Cardiac muscle cell (in vitro differentiated cells and primary cell): ENCODE measurements at places on chromosomes 3 and 15. TPM values are rescaled to one million over a fixed set of nuclear protein-coding genes. Genes with fewer than 3 reads are reported as not detected.

CADM2 gene
- 0.30 and 0.40 TPM in 2 replicates for polyA plus RNA-seq

TP53BP1 gene
- polyA plus RNA-seq, result 41.0 and 41.1 TPM in 2 replicates

DAZL gene
- polyA plus RNA-seq, result 0.04 TPM in 1 of 2 replicates, not detected in the other

STXBP5L gene
- polyA plus RNA-seq, result 0.02 and 0.14 TPM in 2 replicates

UQCC5 gene
- polyA plus RNA-seq, result 64.7 and 89.3 TPM in 2 replicates

DNAH12 gene
- polyA plus RNA-seq, result 0.65 and 0.71 TPM in 2 replicates

- peak; percentile 47 for DNase-seq
Observed at GRCh38 chr15:33722005-33722672, 246.2 kb upstream of the CHRM5 start.

DNA sequence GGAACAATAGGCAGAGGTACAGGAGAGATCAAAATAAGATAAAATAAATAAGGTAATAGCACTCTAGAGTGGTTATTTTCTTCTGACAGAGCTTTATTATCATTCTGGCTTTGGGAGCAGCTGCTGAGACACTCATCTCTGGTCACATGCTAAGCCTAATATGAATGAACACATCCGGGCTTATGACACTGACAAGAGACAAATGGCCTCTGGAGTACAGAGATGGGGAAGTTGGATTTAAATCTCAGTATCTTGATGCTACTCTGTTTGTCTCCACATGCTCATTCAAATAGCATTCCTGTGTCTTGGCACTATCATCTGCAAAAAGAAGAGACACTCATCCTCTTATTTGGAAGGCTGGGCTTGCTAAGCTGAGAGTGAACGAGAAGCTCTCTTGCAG, 55.6 kb downstream of the TMEM45A start:
- no peak for DNase-seq

DNA sequence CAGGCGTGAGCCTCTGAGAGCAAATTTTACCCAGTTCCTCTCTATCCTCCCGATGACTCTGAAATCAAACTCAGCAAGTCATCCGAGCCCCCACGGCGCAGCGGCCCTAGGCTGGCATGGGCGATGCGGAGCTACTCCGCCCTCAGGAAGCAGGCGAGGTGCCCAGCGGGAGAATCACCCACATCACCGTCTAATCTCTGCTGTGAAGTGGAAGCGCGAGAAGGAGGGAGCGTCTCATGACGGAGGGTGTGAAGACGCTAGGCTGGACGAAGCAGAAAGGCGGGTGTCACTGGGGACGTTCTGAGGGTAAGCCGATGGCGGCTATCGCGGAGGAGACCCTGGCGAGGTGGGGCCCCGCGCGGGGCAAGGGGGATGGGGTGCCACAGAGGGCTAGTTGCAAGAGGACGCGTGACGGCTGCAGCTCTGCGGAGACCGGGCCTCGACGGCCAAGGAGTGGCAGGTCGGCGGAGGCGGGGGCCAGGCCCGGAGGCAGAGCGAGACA, 9.1 kb upstream of the GNAI2 start:
- peak; percentile 49 for DNase-seq

GRCh38 chr15:53129121-53129904, 339.2 kb upstream of the ONECUT1 start:
- DNase-seq, result no peak

GRCh38 chr3:171772427-171773056, 37.7 kb downstream of the PLD1 start:
- peak; percentile 82 for DNase-seq

GRCh38 chr3:150408221-150409124, at the start of gene TSC22D2:
Gene TSC22D2, plus strand, starts transcription at chr3:150408298. Its CDS starts 1,053 bp downstream, at chr3:150409351.
- peak; percentile 96 for DNase-seq

GRCh38 chr3:1200371-1200770, 107.5 kb downstream of the CNTN6 start:
- DNase-seq, result no peak

GRCh38 chr3:163717377-163717776, 1360.9 kb downstream of the SI start:
- no peak for DNase-seq

GRCh38 chr3:139299261-139300132, 44.3 kb upstream of the MRPS22 start:
- peak; percentile 65 for DNase-seq

DNA sequence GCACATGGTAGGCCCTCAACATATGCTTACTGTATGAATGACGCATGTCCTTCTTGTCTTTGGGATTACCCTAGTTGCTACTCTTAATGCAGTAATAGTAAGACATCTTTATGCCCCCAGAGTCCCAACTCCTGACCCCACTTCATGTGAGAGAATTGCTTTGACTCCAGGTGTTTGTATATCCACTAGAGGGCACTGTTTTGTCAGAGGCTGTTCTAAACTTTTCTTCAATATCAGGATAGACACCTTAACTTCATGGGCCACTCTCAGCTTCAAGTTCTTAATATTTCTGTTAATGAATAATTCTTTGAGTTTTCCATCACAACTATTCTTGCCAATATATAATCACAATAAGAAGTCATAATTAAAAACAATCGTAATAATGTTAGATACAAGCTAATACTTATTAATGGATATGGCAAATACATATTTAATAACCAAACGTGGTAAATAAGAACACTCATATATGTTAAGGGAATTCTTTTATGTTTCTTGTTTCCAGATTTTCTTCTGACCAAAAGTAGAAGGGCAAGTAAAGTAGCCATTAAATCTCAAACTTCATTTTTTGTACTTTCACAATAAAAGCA, 337.2 kb upstream of the DNAJC19 start:
- DNase-seq, result peak; percentile 66

DNA sequence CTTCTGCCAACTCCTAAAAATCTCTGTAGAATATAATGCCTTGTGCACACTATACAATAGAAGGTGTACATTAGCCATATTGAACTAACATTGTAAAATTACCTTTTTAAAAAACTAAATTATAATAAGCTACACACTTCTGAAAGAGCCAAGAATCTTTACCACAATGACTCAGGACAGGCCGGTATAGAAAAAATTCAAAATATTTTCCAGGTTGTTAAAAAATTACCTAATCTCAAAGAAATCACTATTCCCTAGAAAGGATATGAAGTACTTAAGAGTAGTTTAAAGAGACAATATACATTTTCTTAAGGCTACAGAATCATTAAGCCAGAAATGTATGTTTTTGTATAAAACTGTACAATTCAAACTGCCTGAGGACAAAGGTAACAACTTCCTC, 48.5 kb downstream of the TJP1 start:
- no peak for DNase-seq

GRCh38 chr15:57570994-57571393, 20.7 kb upstream of the MYZAP start:
- no peak for DNase-seq

DNA sequence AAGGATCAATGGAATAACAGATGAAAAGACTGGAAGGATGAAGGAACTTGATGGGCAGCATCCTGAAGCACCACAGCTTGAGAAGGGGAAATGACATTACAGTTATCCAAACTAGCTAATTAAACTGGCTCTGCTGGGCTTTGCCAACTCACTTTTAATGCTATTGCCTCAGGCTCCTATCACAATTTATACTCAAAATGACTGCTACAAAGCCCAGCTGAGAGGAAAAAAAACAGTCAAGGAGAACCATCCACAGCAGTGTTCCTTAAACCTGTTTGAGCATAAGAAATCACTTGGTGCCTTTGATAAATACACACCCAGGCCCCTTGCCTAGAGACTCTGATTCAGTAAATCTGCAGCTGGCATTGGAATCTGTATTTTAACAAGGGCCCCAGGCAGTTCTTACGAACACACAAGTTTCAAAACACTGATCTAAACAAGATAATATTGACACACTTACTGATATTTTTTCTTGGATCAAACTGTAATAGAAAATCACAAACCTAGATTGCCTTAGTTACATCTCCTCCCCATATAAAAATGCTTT, 85.8 kb downstream of the MB21D2 start:
- DNase-seq, result no peak

DNA sequence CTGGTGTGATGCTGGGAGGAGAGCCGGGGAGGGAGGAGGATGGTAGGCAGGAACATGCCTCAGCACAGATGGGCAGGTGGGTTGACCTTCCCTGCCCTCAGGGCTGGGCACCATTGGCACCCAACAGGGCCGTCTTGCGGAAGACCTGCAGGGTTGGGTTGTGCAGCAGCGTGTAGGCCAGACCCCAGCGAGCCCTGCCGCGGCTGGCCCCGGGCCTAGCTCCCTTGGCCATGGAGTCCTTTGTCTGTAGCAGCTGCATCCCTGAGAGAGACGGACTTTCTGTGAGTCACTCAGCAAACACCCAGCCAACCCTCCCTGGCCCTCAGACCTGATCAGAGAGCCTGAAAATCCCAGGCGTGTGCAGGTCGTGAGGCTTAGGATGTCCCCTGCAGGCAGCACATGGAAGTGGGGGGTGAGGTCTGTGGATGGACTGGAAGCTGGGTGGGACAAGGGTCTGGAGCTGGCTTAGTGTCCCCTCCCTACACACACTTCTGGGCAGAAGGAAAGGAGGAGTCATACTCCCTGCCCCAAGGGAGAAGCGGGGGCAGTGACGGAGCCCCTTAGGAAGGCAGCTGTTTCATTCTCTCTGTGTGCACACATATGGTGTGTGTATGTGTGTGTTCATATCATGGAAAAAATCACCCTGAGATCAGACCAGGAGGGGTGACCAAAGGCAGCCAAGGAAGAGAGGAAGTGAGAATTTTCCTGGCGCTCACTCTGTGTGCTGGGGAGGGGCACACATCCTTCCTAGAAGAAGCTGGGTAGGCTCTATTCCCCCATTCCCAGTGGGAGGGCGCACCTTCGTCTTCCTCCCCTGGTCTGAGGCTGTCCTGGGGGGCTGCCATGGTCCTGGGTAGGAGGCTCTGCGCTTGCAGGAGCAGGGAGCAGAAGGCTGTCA, 6.7 kb downstream of the ISLR start:
- DNase-seq, result peak; percentile 72
